ENCODE measurements at places on chromosomes 11 and 22.

- no peak for DNase-seq
These were observed 24.4 kb downstream of the UEVLD start for GRCh38 chr11:18564149-18564548.

- DNase-seq = no peak
These were observed 33.0 kb upstream of the RIC3 start for GRCh38 chr11:8201644-8202365.

DNA sequence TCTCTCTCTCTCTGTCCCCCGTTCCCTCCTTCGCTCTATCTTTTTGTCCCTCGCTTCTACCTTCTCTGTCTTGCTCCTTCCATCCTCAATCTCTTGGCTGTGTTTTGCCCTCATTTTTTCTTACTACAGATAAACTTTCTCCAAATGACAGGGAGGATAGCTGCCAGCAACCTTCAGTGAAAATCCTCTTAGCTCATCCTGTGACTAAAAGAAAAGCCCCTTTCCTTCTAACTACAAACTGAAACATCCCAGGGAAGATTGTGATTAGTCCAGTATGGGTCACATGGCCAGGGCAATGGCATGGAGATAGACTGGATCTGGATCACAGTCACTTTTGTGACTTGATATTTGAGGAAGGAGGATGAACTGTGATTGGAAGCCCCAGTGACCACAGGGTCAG, 10.4 kb downstream of the SPON1 start:
- no peak for DNase-seq

DNA sequence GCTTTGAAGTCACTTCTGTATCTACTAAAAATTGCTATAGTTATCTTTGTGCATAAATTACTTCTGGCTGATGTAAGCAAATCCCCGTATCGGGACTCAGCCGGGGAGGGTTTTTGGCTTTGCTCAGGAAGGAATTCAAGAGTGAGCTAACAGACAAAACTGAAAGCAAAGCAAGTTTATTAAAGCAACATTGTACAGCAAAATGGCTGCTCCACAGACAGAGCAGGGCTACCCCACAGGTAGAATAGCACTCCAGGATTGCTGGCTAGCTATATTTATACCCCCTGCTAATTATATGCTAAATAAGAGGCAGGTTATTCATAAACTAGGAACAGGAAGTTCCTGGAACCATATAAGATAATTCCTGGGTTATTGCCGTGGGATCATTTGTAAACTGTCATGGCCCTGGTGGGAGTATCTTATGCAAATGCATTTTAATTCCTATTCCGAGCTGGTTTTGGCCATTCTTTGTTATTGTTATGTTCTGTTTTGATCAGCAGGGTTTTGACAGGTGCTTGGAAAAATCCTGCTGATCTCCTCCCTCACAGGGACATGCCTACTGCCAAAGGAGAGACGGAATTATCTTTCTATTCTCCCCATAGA, 15.2 kb downstream of the MIF start:
- DNase-seq = no peak

DNA sequence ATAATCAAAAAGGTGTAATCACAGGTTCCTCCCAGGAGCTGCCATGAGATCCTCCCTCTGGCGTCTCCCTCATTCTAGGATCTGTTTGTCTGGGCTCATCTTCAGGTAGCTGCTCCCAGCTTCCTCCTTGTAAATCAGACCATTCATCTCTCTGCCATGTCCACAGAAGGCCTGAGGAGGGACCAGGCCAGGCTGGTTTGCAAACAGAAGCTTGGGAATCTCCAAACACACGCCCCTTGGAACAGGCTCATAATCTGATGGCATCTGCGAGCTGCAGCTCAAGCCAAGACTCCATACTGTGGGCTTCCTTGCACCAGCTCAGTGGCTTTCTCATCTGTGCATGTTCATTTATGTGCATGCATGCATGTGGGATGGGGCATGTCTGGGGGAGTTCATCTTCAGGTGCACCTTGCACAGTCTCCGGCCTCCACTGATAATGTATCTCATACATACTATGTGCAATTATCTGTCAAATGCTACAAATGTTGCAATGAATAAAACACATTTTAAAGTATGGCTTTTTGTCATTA, 134.9 kb downstream of the NXPE2 start:
- no peak for DNase-seq

- DNase-seq = no peak
These were observed 299.0 kb downstream of the MIAT start for GRCh38 chr22:26956371-26956770.

DNA sequence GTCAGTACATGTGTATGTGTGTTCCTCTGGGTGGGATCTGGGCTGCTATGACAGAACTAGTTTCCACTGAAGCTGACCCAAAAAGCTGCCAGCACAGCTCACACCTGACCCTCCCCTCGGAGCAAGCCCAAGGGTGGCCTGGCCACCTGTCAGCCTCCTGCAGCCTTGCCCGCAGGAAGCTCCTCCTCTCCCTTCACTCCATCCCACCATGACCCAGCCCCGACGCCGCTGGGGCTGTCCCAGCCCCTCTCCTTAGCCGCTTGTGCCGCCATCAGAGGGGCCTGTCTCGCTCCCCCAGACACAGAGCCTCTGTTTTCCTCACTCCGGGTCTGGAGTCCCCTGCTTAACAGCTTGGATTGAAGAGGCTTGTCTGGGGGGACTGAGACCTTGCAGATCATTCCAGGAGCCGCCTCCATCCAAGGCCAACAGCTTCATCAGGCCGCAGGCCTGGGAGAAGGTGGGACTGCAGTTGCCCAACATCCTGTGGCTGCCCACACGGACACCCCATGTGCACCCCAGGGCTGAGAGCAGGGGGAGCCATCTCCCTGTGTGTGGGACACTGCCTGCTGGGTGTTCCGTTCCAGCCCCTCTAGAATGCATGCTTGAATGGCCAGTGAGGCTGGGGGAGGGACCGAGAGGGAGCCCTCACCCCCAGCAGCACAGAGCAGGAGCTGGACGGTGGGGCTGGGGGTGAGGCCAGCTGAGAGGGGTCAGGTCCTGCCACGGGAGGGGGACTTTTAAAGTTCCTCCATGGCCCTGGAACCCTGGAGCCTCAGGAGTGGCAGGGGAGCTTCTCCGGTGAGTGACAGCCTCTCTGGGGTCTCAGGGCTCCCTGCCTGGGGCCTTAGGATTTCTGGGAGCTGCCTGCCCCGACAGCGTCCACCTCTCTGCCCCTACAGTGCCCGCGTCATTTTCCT, 696 bp downstream of the MRGPRF start:
- DNase-seq = no peak

DNA sequence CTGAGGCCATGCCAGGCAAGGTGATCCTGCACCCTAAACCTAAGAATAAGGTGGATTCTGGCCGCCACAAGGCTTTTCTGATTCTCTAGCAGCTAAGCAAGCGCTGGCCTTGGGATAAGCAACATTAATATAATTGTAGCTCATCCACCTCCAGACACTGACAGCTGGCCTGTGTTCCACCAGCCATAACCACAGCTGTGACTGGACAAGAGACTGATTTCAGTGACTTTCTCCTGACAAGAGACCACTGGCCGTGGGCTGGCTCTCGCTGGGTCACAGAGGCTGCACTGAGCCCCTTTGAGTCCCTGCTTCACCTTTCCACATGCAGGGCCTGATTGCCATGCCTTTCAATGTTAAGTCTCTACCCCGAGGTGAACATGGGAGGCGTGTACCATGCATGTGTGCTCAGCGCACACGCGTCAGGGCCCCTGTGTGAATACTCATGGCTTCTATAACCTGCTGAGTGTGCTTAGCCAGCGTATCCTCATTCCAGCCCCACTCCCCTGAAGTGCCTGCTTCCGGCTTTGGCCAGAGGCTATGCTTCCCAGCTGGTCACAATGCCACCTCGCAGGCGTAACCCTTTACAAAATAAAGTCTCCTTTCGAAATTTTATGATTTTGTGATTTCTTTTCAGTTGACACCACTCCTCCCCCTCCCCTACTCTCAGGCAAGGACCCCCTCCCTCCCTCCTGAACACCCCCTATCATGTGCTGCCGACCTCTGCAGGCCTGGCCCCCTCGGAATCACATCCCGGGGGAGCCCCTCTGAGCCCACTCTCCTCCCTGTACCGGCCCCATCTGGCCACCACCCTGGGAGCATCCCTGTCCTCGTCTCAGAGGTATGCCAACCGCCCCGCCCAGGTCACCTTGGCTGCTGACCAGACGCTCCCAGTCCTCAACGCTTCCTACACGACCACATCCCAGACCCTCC, 128.1 kb downstream of the CTTN start:
- no peak for DNase-seq

- no peak for DNase-seq
These were observed 444.4 kb downstream of the DLG2 start for GRCh38 chr11:85182441-85183387.

GRCh38 chr11:910044-910588, 494 bp downstream of the CHID1 start:
- DNase-seq = no peak

DNA sequence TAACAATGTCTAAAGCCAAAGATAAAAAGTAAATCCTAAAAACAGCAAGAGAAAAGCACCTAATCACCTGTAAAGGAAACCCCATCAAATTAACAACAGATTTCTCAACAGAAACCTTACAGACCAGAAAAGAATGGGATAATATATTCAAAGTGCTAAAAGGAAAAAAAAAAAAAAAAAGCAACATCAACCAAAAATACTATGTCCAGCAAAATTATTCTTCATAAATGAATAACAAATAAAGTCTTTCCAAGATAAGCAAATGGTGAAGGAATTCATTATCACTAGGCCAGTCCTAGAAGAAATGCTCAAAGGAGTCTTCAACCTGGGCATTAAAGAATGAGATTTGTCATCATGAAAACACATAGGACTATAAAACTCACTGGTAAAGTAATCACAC, 192.0 kb upstream of the UBASH3B start:
- no peak for DNase-seq

GRCh38 chr11:35011944-35012343, 95.5 kb downstream of the PDHX start:
- no peak for DNase-seq

DNA sequence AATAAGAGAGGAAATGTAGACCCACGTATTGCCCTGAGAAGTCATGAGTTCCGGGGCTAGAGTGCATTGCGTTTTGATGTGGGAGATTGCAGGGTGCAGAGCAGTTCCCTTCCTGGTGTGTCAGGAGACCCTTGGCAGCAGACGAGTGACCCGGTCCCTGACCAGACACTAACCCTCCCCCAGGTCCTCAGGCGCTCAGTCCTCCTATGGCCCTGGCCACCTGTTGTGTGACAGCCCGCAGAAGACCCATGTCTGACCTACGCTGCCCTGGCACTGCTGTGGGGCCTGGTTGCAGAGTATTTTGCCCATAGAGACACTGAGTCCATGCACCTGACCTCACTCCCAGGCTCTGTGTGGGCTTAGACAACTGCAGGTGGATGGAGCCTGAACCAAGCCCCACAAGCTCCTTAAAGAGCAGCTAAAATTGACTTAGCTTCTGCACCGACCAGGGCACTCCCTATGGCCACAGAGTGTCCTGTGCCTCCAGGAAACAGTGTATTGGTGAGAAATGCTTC, 833.8 kb downstream of the TBC1D22A start:
- DNase-seq = no peak

- DNase-seq = no peak
These were observed 637.0 kb downstream of the OPCML start for GRCh38 chr11:132895340-132895739.

- DNase-seq = no peak
These were observed 37.8 kb downstream of the SLCO2B1 start for GRCh38 chr11:75188671-75189070.

DNA sequence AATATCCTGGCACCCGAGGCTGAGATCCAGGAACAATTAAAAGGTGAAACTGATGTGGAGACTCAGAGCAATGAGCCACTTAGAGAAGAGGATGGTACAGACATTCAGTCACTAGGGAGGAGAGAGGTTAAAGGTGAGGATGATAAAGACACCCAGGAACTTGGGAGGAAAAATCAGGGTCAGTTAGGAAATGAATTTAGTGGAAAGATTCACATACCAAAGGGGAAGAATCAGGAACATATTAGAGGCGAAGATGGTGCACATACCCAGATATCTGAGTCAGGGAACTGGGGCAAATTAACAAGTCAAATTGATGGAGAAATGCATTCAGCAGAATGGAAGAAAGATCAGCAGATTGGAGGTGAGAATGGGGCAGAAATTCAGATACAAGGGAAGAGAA, 4.1 kb upstream of the MEI1 start:
- DNase-seq = no peak

- no peak for DNase-seq
These were observed 350.1 kb upstream of the C11orf87 start for GRCh38 chr11:109071712-109072524.

DNA sequence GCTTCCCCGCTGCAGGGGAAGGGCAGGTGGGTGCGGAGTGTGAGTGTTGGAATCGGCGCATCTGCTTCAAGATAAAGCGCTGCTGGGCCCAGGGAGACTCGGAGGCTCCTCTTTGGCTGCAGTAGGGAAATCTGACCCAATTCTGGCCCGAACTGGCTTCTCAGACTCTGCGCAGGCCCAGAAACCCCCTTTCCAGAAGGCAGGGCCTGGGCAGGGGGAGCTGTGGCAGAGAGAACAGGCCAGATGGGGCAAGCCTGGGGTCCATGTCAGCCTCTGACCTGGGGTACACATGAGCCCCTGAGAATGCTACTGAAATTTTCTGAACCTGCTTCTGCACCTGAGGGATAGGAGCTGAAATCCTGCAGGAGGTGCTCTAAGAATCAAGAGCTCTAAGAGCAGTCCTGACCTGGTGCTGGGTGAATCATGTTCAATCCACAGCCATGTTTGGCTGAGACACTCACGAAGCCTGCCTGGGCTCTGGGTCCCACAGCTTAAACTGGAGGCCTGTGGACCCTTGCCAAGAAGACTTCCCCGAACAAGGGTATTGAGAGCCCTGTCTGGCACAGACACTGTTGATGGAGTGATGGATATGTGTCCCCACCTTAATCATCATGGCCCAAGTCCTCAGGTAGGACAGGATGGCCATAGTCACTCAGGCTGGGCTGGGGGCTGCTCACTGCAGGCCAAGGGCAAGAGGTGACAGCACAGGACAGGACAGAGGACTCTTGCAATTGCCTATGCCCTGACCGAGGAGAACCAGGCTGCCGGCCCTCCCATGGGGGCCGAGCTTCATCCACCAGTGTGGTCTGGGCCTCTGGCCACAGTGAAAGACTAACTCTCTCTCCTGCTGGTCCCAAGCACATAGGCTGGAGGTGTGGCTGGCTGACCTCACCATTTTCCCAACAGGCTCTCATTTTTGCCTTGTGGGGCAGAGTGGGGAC, 6.9 kb downstream of the RAB3IL1 start:
- DNase-seq = no peak

- peak; percentile 59 for DNase-seq
These were observed 18.9 kb upstream of the PISD start for GRCh38 chr22:31680861-31681341.

DNA sequence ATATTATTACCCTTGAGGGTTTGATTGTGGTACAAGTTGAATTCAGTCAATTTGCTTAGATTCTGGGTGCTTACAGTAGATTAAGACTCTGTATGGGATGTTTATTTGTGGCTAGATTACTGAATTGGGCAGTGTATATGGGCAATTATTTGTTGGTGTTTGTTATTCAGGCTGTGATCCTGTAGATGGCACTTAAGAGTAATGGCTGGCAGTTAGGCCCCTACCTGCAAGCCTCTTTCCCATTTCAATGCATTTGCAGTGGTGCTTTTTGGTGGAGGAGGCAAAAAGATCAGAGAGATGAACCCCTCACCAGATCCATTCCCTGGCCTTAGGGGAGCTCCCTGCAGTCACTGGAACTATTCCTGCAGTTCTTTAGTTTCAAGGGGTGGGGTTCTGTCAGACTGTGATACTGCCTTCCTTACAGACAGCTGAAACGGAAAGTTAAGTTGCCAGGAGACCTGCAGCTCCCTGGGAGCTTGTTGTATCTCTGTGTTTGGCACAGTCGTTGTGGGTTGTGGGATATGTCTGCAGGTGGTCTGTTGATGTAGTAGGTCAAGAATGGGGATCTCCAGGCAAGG, 199.5 kb downstream of the AASDHPPT start:
- no peak for DNase-seq

- no peak for DNase-seq
These were observed 157.4 kb downstream of the TEAD1 start for GRCh38 chr11:12831471-12832202.

Data from colonic mucosa (tissue), 4 donors.